ENCODE measurements at places on chromosomes 12 and 14.

DNA sequence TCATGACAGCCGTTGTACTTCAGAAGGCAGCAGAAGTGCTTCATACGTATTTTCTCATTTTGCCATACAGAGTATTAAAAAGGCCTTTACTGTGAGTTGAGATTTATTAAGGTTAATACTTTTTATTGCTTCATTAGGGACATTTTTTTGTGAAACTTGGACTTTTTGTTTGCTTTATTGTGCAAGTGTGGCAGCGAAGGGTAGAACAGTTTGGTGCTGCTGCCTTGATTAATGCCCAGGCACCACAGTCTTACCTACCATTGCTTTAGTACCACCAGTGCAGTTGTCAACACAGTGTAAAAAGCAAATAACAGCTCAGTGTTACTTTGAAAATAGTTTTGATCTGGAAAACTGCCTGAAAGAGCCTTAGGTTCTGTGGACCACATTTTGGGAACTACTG lies 147.4 kb downstream of the PCNX1 start:
- DNase-seq, result no peak

DNA sequence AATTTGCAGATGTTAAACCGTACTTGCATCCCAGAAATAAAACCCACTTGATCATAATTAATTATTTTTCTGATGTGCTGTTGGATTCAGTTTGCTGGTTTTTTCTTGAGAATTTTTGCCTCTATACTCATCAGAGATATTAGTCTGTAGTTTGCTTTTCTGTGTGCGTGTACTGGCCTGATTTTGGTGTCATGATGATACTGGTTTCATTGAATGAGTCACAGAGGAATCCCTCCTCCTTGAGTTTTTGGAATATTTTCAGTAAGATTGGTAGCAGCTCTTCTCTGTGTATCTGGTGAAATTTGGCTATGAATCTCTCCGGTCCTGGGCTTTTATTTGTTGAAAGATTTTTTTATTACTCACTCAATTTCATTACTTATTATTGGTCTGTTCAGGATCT lies 100.4 kb upstream of the PMCH start:
- DNase-seq, result no peak

GRCh38 chr12:32989705-32990104 lies 93.1 kb upstream of the PKP2 start:
- DNase-seq, result no peak

DNA sequence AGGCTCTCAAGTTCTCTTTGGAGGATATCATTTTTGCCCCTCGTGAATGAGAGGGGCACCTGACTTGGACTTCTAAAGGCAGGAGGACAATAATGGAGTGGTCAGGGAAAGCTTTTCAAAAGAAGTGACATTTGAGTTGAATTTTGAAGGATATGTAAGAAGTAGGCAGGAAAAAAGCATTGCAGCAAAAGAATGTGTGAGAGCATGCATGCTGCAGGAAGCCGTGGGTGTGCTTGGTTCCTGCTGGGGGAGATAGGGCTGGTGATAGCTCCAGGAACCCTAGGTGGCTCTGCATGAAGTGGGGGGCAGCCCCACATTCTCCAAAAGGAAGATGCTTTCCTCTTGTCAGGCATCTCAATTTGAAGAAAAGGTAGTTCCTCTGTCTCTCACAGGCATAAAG lies 23.1 kb downstream of the ACVR1B start:
- no peak for DNase-seq

DNA sequence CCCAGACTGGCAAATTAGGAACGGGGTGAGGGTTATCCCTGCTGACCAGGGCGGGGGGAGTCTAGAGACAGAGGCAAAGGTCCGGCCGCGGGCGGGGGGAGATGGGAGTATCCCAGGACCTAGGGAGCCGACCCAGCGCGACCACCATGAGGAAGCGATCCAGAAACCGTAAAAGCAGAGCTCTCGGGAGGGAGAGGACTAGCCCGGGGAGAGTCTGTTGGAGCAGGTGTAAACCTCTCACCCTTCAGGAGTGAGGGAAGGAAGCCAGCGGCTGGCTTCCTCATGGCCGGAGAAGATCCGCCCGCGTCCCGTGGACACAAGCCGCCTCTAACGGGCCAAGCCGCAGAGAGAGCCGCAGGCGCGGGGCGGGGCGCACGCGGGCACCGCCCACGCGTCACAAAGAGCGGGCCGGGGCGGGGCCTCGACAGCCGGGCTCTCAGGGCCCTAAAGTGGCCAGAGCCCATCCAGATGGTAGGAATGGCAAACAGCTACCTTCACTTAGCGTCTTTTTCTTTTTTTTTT lies at the start of gene ACRBP:
ACRBP (minus strand) TSS at position 350 of the 522 bp plus-strand sequence; CDS start at position 284, 66 bp downstream.
- peak; percentile 69 for DNase-seq

DNA sequence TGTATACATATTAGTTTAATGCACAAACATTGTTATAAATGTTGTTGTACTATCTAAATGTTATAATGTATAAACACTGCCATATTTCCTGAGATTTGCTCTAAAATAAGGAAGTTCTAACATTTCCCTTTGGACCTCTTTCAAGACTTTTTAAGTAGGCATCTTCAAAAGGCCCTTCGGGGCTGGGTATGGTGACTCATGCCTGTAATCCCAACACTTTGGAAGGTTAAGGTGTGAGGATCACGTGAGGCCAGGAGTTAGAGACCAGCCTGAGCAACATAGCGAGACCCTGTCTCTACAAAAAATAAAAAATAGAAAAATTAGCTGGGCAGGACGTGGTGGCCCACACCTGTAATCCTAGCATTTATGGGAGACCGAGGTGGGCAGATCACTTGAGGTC lies 35.5 kb downstream of the FBLN5 start:
- DNase-seq, result no peak

DNA sequence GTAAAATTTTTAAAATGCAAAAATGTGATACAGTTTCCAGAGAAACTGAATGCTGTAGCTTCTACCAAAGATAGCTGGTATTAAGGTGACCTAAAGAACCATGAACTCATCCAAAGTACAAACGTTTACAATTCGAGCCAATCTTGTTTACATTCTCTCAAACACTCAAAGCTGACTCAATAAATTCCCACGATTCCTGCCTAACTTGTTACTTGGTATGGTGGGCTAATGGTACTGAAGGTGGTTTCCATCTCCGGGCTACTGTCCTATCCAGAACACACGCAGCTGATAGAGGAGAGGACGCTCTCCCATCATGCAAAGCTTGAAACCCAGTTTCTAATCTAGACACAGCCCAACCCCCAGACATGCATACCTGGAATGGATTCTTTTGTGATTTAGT lies 31.5 kb downstream of the RAD9B start:
- DNase-seq, result no peak

DNA sequence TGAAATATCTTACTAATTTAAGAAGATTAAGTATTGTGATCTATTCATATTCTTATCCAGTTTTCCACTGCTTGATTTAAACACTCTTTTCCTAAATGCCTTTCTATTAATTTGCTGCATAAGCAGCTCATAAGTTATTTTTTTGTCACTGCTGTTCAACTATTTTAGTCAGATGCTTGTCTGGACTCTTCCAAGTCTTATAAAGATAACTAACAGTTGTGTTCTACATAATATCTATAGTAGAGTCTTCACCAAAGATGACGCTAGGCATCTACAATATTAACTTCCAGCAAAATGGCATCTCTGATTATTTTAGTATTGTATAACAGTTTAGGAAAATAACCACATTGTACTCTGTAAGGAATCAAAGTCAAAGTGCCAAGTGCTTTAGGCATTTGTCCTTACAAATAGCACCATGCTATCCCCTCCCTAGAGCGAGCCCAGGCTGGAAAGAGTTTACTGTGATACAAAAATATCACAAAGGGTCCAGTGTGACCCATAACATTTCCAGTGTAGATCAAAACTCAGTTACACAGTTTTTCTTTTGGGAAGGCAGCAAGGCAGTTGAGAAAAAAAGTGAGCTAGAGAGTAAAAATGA lies 98.2 kb downstream of the DENND5B start:
- no peak for DNase-seq

DNA sequence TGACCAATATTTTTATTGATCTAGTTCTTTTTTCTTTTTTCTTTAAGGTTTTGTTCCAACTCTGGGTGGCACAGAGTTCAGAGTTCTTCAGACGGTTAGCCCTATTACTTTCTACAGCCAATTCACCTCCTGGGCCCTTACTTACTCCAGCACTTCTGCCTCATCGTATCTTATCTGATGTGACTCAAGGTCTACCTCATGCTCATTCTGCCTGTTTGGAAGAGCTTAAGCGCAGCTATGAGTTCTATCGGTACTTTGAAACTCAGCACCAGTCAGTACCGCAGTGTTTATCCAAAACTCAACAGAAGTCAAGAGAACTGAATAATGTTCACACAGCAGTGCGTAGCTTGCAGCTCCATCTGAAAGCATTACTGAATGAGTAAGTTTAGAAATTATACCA lies 64.7 kb downstream of the VEZT start:
- no peak for DNase-seq

DNA sequence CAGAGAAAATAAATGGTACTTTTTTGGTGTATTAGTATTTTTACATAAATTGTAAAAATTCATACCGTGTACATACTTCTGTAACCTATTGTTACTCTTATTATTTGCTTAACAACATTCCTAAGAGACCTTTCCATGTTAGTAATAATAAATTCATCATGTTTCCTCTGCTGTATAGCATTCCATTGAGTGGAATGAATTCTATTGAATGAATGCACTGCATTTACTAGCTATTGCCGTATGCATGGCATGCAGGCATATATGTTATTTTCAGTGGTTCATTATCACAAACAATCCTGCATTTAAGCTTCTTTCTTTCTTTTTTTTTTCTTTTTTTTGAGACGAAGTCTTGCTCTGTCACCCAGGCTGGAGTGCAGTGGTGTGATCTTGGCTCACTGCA lies 137.6 kb upstream of the TBX3 start:
- DNase-seq, result no peak

Data from renal pelvis (tissue), 12 donors.